ENCODE measurements at places on chromosomes 16 and 17.

- no peak for DNase-seq
These were observed 22.1 kb downstream of the VAC14 start for GRCh38 chr16:70778901-70779309.

- DNase-seq = no peak
These were observed 12.2 kb upstream of the CCL5 start for GRCh38 chr17:35892091-35893035.

- no peak for DNase-seq
These were observed 124.7 kb upstream of the NOG start for GRCh38 chr17:56468840-56469239.

GRCh38 chr16:11299865-11300559 is 18.9 kb upstream of the PRM1 start:
- no peak for DNase-seq

DNA sequence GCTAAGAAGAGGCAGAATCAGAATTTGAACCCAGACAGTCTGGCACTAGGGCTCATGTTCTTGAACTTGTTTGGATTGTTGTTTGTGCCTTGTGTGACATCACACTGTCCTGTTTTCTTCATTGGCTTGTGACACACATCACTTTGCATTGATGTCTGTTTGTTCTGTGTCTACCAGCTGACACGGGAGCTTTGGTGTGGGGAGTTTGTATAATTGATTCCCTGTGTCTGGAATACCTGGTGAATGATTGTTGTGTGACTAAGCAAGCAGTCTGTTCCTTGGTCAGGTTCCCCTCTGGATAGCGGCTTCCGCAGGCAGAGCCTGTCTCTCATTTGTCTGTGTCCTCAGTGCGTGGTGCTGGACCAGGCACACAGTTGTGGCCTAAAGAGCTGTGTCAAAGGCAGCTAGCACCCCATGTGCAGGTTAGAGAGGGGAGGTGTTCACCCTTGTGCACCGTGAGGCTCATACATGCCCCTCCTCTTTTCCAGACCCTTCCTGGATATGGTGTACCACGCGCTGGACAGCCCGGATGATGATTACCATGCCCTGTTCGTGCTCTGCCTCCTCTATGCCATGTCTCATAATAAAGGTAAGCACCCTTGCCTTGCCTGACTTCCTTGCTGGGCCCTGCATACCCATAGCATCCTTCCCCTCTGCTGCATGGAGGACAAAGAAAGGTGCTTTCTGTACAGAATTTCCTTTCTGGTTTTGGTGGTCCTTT is 80.1 kb downstream of the CLEC16A start:
- DNase-seq = no peak

DNA sequence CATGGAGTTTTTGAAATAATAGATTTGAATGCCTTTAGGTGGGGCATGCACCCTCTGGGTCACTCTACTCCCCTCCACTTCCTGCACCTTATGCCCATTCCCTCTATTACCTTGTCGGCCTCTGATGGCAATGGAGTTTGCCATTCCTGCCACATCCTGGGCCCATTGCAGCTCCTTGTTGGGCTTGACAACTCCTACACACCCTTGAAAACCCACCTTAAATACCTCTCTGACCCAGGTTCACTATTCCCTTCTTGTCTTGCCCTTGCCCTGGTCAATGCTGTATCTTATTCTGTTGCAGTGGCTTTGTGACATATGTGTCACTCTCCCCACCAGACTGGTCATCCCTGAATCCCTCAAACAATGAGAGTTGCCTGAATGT is 2.4 kb downstream of the CCR7 start:
- DNase-seq = no peak

- DNase-seq = no peak
These were observed 20.0 kb upstream of the NXPH3 start for GRCh38 chr17:49555495-49556222.

- no peak for DNase-seq
These were observed 303.8 kb downstream of the SEC14L1 start for GRCh38 chr17:77444628-77444983.

GRCh38 chr17:75614006-75614405 is 19.2 kb upstream of the SMIM5 start:
- DNase-seq = no peak

GRCh38 chr17:76598004-76598439 is 12.4 kb upstream of the ST6GALNAC2 start:
- DNase-seq = no peak

GRCh38 chr16:78584991-78585390 is 485.5 kb downstream of the WWOX start:
- DNase-seq = no peak

GRCh38 chr17:68684949-68685357 is 83.8 kb upstream of the FAM20A start:
- DNase-seq = no peak

GRCh38 chr17:81114351-81115093 is 50.8 kb upstream of the PVALEF start:
- no peak for DNase-seq

- DNase-seq = no peak
These were observed 9.2 kb downstream of the DYNC1LI2 start for GRCh38 chr16:66741950-66742808.

DNA sequence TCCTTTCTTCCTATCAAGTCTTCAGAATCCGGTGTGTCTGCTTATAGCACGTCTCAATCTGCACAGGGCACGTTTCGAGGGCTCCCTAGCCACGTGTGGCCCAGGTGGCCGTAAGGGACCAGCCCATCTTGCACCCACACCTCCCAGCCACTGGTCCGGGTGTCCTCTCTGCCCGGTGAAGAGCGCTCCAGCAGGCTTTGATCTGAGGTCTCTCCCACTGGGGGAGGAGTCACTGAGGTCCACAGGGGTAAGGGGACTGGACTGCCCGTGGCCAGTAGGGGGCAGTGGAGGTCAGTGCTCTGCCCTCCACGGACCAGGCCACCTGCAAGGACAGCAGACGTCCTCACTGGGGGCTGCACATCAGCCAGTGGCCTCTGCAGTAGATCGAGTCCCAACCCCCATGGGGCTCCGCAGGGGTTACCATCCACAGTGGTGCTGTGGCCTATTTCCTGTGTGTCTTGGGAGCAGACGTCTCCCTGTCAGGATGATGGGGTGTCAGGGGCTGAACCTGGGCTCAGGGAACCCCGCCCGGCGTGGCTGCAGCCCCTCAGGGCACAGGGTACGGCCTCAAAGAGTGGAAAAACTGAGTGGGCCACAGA is 204.1 kb upstream of the CIBAR2 start:
- DNase-seq = no peak

- DNase-seq = no peak
These were observed 24.3 kb upstream of the C1QL1 start for GRCh38 chr17:44992242-44992939.

- no peak for DNase-seq
These were observed 15.0 kb downstream of the OR1F1 start for GRCh38 chr16:3202903-3203539.

GRCh38 chr16:86145669-86146068 is 246.7 kb downstream of the IRF8 start:
- no peak for DNase-seq

- DNase-seq = peak; percentile 36
These were observed 8.1 kb downstream of the C1QL1 start for GRCh38 chr17:44959821-44960531.

DNA sequence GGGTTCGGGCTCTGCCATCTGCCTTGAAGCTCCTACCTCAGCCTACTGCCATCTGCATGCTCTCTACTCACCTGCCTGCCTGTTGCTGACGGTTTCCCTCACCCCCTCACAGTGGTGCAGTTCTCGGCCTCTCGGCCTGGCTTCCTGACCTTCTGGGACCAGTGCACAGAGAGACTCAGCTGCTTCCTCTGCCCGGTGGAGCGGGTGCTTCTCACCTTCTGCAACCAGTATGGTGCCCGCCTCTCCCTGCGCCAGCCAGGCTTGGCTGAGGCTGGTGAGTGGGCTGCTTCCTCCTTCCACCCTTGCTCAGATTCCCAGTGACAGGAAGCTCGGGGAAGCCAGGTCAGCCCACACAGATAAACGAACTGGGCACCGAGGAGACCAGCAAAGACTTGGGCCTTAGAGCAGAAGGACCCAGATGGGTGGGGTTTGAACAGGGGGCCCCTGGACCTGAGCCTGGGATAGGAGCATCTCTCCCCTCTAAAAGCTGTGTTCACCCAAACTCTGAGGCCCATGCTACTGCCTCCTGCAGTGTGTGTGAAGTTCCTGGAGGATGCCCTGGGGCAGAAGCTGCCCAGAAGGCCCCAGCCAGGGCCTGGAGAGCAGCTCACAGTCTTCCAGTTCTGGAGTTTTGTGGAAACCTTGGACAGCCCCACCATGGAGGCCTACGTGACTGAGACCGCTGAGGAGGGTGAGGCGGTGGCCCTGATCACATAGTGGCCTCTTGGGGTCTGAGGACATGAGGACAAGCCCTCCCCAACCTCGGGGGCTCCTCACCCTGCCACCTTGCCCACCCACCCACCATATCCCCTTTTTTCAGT is 16.4 kb downstream of the RIPOR1 start:
- no peak for DNase-seq

- no peak for DNase-seq
These were observed 35.7 kb downstream of the MYH13 start for GRCh38 chr17:10337136-10337535.

DNA sequence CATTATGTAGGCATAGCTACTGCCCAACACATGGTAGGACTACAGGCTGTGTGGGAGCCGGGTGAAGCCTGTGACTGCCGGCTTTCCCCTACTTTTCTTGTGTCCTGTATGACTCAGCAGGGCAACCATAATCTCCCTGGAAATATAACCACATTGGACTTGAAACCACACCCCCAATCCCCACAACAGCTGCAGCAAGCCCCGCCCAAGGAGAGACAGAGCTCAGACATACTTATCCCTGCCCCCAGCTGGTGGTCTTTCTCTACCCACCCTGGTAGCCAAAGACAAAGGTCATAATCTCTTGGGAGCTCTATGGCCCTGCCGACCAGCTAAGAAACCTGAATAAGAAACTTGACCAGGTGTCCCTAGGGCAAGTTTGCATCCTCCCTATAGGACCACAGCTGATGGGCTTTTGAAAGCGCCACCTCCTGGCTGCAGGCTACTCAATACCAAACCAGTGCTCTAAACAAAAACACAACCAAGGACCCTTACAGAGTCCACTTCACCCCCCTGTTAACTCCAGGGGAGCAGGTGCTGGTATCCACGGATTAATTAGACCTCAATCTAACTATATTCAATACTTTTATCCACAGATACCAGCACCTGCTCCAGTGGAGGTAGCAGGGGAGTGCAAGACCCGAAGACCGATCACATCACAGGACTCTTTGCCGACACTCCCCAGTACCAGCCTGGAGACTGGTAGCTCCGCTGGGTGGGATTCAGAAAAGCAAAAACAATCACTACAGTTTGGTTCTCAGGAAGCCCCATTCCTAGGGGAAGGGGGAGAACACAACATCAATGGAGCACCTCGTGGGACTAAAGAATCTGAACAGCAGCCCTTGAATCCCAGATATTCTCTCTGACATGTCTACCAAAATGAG is 91.2 kb downstream of the IRX5 start:
- DNase-seq = no peak

DNA sequence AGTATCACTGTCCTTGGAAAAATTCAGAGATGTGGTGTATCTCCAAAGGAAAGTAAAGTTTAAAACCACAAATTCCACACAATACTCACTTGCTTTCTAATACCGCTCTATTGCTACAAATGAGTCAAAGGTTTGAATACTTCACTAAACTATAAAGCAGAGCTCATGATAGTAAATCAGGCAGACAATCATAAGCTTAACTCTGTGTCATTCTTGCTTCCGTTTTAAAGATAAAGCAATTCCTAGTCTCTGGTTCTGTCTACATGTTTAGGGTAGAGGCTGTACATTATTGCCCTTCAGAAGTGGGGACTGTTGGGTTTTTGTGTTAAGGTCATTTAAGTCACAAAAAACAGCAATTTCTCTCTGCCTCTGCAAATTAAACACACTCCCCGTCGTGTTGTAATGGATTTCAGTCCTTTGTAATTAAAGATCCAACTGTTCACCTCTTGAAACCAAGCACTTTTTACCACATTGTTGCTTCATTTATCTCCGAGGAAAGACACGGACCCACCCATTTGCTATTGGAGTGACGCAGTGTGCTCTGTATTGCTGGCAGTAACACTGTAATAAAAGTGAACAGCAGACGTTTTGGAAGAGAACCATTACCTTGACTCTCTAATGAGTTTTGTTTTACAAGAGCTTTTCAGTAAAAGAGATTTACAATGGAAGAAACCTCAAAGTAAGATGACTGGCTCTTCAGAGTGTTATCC is 83.1 kb upstream of the CNTNAP4 start:
- no peak for DNase-seq

GRCh38 chr17:31561469-31562375 is 170.2 kb downstream of the RAB11FIP4 start:
- DNase-seq = no peak

DNA sequence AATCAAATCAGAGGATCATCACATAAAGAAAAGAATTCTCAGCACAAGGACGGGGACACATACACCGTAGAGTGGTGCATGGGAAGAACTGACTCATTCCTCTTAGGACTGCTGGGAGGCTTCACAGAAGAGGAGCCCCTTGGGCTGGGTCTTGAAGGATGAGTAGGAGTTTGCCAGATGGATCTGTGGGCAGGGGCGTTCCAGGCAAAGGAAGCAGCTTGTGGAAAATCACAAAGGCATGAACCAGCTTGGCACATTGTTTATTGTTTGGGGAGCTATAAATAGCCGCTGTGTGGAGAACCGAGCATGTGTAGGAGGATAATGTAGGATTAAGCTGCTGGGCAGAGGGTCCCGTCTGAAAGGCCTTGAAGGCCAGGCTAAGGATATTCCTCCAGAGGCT is 5.1 kb upstream of the SLC16A11 start:
- DNase-seq = no peak

- DNase-seq = no peak
These were observed 74.4 kb downstream of the PCTP start for GRCh38 chr17:55825213-55825612.

DNA sequence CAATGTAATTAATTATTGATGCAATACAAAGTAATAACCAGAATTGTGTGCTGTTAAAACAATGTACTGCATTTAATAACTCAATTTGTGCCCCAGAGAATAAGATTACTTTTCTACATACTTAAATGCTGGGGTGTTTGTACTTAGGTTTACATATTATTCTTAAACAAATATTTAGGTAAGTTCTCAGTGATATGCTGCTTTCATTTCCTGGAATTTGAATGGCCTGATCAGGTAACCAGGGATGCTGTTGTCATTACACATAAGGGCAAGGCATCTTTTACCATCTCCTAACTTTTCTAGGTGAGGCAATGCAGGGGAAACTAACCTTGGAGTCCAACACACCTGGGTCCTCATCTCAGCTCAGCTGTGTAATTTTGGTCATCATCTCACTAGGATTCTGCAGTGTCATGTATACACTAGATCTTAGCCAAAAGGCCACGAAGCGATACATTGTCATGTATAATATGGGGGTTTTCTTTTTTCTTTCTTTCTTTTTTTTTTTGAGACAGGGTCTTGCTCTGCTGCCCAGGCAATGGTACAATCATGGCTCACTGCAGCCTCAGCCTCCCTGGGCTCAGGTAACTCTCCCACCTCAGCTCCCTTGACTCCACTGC is 45.2 kb downstream of the MYO1D start:
- DNase-seq = no peak

- peak; percentile 41 for DNase-seq
These were observed 4.1 kb downstream of the ZNF688 start for GRCh38 chr16:30567160-30567990.

- no peak for DNase-seq
These were observed 441 bp downstream of the CMTM4 start for GRCh38 chr16:66695935-66696668.

Data from stimulated activated CD8-positive, alpha-beta memory T cell treated with anti-CD3 and anti-CD28 coated beads, Interleukin-4, amount 100 ng/mL, for 4 hours (primary cell).